ENCODE measurements at places on chromosomes 7 and 10.

DNA sequence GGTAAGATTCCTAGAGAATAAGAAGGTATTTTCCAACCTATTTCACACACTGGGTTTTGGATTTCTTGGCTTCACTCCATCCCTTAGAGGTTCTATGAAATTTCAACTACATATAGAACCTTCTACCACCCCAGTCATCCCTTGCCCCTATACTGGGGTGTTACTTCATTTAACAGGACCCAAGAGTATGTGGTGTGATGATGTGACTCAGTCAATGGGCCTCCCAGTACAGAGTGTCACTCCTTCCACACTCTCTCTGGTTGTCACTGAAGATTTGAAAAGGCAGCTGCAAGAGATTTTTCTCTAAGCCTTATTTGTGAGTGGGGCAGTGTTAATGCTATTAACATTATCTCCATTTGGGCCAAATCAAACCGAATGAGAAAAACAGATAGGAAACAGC, 33.5 kb downstream of the FGFBP3 start:
- DNase-seq = no peak

DNA sequence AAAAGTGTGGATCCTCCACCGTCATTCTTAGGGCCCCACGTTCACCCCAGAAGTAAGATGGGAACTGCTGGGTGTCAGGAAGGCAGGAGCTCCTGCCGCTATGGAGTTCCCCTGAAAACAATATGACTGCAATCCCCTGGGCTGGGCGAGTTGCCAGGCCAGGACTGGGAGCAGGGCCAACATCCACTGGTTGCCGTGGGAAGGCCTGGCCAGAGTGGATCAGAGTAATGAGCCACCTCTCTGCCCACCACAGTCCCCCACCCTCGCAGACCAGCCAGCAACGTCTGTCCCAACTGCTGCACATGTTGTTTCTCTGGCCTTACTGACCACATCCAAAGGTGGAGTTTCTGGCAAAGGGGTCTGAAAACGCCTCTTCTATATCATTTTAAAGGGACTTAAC, 86.6 kb downstream of the STRA8 start:
- no peak for DNase-seq

DNA sequence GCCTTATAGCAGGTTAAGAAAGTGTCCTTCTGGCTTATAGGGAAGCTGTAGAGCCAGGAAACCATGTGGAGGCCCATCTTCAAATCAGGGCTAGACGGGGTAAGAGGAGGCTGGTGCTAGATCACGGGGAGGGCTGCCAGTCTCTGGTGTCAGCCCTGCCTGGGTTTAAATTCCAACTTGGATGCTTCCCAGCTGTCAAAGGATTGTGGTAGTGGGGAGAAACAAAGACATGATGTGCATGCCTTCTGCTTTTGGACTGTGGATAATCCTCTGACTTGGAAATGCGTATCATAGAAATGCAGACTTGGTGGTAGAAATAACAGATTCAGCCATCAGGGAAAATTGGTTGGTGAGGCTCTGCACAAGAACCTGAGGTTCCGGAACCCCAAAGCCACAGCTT, 325.6 kb downstream of the PHTF2 start:
- no peak for DNase-seq

DNA sequence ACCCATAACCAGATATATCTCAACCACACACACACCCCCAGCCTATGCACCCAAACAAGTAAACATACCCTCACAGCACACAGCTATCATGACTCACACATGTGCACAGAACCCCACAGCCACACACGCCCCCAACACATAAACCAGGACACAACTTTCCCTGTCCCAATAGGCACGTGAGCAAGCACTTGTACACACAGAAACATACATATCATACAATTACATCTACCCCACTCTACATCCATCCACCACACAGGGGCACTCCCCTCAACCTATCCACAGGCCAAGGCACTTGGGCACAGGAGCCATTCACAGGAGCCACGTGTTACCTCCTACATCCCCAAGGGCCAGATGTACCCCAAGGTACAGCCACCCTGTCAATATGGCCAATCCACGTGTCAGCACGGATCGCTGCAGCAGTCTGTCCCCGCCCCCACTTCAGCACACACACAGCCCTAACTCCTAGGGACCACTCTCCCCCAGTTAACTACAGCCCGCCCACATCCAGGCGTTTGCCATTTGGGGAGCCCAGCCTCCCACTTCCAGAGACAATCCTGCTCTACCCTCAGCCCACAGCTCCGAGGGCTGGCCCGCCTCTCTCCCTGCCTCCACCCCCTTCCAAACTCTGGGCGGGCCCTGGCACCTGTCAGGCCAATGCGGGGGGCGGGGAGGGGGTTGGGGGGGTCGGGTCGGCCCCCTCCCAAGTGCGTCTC, 163.5 kb downstream of the SH3PXD2A start:
- DNase-seq = no peak

DNA sequence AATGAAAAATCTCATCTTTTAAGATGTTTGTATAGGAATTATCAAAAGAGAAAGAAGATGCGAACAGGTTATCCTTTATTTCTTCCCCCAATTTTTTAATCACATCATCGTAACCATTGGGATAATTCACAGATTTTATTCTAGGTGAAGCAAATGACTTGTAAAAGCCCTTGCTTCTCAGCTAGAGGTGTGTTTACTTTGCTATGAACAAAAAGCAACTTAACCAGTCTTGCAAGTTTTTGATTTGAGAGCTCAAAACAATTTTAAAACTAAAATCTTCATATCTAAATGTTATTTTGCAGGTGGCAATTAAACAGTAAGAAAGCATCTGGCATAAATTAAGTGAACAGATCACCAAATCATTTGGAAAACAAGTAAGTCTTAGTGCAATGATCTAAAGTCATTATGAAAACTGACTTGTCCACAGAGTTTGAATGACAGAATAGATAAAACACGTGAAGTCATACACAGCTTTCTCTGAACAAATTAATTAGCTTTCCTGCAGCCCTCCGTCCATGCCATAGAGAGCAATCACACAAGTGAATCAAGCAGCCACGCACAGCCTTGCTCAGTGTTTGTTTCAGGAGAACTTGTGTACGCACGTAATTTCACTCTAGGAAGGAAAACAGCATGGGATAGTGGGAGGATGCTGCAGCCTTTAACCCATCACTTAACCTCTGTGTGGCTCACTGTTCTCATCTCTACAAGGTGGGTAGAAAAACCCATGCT, 85.0 kb upstream of the ZNF800 start:
- no peak for DNase-seq

GRCh38 chr10:75682649-75683557, 251.5 kb downstream of the LRMDA start:
- no peak for DNase-seq

Measured in MV-4-11 (cell line).